Activated naive CD4-positive, alpha-beta T cell treated with Interleukin-2 at 50 U/mL for 16 hours (primary cell): ENCODE measurements at places on chromosomes 13 and 19.

DNA sequence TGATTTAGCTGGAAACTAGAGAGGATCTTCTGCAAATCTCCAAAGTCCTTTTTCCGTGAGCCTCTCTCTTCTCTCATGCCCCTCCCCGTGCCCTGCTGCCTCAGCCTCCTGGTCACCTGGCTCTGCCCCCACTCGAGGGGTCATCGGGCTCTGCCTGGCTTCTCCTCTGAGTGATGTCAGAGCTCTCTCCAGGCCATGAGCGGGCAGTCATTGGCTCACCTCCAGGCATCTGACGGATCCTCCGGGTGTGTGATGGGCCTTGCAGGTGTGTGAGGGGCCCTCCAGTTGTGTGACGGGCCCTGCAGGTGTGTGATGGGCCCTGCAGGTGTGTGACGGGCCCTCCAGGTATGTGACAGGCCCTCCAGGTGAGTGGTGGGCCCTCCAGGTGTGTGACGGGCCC is 10.3 kb upstream of the GAS6 start:
- no peak for DNase-seq

GRCh38 chr19:48689449-48689848 is 6.3 kb upstream of the FUT2 start:
- DNase-seq, result no peak

DNA sequence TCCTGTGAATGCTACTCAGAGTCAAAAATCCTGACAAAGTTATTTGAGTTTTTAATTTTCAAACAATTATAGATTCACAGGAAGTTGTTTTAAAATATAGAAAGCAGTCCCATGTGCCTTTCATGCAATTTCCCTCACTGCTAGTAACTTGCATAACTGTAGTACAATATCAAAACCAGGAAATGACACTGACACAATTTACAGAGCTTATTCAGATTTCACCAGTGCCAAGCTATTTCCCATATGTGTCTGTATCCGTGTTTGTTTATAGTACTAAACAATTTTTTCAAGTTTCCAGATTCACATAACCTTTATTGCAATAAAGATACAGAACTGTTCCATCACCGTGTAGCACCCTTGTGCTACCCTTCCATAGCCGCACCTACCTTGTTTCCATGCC is 934.6 kb downstream of the PCDH17 start:
- DNase-seq, result no peak

DNA sequence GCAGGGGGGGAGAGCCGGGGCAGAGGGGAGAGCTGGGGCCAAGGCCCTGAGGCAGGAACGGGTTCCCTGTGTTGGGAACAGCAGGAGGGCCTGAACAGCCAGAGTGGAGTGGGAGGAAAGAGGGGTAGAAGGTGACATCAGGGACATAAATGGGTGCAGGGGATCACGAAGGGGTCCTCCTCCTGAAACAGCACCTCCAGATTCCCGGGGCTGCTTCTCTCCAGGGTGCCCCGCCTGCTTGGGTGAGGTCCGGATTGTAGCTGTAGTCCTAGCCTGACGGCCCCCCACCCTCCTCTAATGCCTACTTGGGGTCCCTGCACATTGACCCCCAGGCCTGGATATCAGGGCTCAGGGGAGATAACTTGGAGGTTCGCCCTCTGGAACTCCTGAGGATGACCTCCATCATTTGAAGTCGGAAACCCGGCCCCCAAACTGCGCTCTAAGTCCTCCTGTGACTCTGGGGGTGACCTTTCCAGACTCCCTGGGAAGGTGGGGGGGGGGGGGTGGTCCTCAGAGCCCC is 473 bp upstream of the SCN1B start:
- no peak for DNase-seq

DNA sequence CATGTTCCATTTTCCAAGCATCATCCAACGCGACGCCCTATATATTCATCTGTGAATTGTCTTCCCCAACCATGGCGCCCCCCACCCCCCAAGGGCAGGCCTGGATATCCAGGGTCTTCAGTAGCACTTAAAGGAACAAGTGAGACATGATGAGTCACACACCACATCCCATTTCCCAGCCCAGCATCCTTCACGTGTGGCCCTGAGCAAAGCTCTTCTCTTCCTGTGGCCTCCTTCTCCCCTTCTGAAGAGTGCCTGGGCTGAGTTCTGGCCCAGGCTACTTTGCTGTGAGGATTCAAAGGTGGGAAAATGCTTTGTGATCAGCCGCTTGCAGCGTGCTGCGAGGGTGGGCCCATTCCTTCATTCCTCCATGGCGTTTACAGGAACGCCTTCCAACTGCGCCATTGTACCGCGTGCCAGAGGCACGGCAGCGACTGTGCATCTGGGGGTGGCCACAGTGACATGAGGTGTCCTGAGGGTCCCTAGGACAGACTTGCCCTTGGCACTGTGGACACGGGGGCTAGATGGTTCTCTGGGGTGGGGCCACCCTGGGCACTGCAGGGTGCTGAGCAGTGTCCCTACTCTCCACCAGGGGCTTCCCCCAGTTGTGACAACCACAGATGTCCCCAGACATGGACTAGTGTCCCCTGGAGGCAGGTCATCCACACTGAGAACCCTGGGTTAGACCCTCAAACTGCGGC is 11.7 kb downstream of the PLIN4 start:
- DNase-seq, result no peak

GRCh38 chr13:46665633-46666482 is 112.9 kb downstream of the LRCH1 start:
- no peak for DNase-seq

- DNase-seq, result no peak
Observed at GRCh38 chr19:13506471-13506820, at the start of gene CACNA1A. Gene CACNA1A, minus strand, starts transcription at chr19:13506479. Its CDS starts 255 bp downstream, at chr19:13506224.

DNA sequence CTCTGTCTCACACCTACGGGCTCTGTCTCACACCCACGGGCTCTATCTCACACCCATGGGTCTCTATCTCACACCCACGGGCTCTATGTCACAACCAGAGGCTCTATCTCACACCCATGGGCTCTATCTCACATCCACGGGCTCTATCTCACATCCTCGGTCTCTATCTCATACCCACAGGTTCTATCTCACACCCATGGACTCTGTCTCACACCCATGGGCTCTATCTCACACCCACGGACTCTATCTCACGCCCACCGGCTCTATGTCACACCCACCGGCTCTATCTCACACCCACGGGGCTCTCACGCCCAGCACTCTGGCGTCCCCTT is 73.9 kb downstream of the COL4A2 start:
- no peak for DNase-seq
